ENCODE measurements at places on chromosomes 2 and 18.
A peak's percentile ranks its signal among the peaks of the same experiment; 100 is the strongest.

DNA sequence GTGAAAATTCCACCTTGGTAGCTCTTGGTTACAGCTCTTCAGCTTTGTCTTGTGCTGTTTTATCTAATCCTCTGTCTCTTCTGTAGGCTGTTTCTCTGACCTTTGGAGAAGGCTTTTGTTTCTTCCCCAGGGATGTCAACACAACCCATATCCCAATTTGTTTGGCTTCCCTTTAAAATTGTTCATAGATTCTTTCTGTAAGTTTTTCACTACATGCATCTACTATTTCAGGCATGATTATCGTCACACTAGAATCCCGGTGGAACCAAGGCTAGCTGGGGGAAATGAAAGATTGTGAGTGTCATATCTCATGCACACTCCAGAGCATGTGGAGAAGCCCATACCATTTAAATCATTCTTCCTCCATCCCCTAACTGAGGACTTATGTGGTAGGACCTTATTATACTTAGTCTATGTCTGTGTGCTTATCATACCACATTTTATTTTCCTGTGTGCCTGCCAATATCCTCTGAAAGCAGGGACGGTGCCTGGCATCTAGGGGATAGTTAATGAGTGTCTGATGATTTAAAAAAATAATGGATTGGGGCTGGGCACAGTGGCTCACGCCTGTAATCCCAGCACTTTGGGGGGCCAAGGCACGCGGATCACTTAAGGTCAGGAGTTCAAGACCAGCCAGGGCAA lies 59.9 kb downstream of the CRIM1 start:
- no peak overlapping the region for H3K27ac ChIP-seq
- DNase-seq, result no peak
- no peaks in the 10 kb centered on the region for H3K4me1 ChIP-seq
- H3K4me3 ChIP-seq, result no peak overlapping the region
- H3K36me3 ChIP-seq, result no peaks in the 10 kb centered on the region

DNA sequence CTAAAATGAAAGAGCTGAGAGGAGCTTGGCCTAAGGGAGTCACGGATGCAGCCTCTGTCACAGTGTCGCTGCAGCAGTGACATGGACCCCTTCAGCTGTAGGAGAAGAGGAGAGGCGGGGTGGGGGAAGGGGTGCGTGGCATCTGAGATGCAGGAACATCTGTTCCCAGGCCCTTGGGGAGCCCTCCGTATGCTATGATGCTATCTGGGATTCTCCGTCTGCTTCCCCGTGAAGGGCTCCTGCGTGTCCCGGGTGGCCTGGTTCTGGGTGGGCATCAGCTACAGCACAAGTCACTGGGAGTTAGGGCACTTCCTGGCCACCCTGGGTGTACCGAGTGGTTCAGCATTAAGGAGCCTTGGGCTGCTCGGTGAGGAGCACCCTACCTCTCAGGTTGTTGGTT lies 35.6 kb upstream of the B3GNT7 start:
- no peak overlapping the region for H3K27ac ChIP-seq
- no peak overlapping the region for H3K4me3 ChIP-seq
- DNase-seq, result no peak
- H3K4me1 ChIP-seq, result no peaks in the 10 kb centered on the region
- no peaks in the 10 kb centered on the region for H3K27me3 ChIP-seq
- H3K36me3 ChIP-seq, result no peaks in the 10 kb centered on the region

- H3K4me3 ChIP-seq, result no peak overlapping the region
- H3K27ac ChIP-seq, result no peak overlapping the region
These were observed 293.3 kb upstream of the TFPI start for GRCh38 chr2:187847245-187848208.

DNA sequence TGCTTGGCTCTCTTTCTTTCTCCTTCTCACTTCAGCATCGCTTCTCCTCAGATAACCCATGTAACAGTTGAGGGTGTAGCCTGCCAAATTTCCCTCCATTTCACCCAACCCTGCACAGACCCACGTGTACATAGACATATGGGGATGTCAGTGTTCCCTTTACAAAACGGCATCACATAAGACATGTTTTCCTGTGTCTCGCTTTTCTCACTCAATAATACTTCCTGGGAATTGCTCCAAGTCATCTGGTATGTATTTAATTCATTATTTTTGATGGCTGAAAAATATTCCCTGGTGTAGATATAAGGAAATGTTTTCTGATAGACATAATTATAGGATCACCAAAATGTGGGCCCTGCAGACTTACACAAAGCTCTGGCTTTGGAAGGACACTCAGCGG lies 176.8 kb downstream of the LOXHD1 start:
- peaks cover 4% of the 10 kb centered on the region for H3K27me3 ChIP-seq
- H3K4me1 ChIP-seq, result no peaks in the 10 kb centered on the region
- H3K27ac ChIP-seq, result no peak overlapping the region
- no peaks in the 10 kb centered on the region for H3K36me3 ChIP-seq
- H3K4me3 ChIP-seq, result no peak overlapping the region
- DNase-seq, result no peak

DNA sequence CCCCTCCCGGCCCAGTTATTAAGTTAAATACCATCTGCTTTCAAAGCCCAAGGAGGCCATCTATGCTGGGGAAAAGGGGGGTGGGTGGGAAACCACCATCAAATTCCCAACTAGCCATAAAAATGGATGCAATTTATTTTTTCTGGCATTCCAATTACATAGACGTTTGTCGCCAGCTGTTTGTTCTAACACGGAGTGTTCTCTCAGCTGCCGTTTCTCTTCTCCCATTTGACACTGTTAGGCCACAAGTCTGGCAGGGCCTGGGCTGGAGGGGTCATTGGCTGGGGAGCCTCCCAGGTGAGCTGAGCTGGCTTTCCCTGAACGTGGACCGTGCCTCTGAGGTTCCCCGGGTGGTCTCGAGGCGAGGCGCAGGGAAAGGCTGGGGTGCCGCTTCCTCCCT lies 16.6 kb downstream of the ATOH8 start:
- DNase-seq, result no peak
- no peak overlapping the region for H3K4me3 ChIP-seq

DNA sequence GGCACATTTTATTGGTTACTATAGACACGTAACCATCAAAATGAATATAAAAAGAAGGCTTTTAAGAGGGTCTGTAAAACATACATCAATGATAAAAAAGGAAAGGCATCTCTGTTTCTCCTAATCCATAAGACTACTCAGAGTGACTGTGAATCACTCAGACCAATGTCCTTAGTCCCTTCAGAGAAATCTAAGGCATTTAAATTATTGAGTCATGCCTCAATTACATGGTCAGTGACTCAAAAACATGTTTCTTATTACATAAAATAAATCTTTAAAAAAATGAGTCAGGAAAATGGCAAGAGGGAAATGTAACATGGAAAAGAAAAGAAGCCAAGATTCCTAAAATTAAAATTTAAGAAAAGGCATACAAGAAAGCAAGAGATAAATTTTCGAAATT lies 146.6 kb downstream of the ERBB4 start:
- no peak for DNase-seq
- no peaks in the 10 kb centered on the region for H3K27me3 ChIP-seq
- no peaks in the 10 kb centered on the region for H3K36me3 ChIP-seq
- no peak overlapping the region for H3K4me3 ChIP-seq

DNA sequence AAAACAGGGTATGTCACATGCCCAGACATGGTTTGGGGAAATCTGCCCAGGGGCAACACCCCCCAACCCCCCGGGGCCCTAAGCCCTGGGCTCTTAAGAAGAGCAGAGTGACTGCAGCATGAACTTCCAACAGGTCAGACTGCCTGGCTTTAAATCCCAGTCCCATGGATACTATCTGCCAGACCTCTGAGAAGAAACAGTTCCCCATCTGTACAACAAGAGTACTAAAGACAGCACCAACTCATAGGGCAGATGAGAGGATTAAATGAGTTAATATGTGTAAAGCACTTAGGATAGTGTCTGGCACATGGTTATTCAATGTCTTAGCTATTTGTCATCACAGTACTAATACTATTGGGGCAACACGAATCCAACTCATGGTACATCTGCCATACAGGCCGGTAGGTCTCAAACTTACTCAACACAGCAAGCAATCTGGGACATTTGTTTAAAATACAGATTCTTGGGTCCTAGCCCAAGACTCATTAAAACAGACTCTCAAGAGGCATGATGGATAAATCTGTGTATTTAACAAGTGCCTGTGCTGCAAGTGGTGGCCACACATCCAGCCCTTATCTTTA lies 23.4 kb downstream of the CDH2 start:
- no peaks in the 10 kb centered on the region for H3K36me3 ChIP-seq
- no peaks in the 10 kb centered on the region for H3K4me1 ChIP-seq
- H3K4me3 ChIP-seq, result no peak overlapping the region
- H3K27ac ChIP-seq, result no peak overlapping the region
- H3K27me3 ChIP-seq, result no peaks in the 10 kb centered on the region

GRCh38 chr18:79395761-79396404 lies at the start of gene NFATC1:
NFATC1 (plus strand) TSS chr18:79395930; CDS start chr18:79396225, 295 bp downstream.
- H3K27me3 ChIP-seq, result no peaks in the 10 kb centered on the region
- peak within 1 kb of the TSS; percentile 5 for H3K27ac ChIP-seq
- DNase-seq, result peak; percentile 53
- H3K36me3 ChIP-seq, result no peaks in the 10 kb centered on the region

DNA sequence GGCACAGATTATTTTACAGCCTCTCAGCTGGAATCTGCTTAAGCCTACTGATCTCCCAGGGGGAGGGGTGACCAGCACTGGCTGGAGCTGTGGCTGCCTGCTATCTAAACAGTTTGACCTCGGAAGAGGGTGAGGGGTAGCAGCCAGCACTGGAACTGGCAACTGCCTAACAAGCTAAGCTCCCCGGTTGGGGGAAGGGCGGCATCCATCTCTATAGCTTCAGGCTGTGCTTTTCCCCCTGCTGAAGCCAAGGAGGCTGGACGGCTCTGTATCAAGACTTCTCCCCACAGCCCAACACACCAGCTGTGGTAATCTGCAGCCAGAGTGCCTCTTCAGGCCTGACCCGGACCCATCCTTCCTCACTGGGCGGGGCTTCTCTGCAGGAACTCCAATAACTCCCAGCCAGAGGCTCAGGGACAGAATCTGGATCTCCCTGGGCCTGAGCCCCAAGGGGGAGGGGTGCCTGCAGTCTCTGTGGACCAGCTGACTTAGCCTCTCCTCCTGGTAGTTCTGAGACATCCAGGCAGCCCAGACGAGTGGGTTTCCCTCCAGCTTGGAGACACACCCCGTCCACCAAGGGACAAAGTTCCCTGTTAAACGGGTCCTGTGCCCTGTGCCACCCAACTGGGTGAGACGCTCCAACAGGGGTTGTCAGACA lies 560.2 kb downstream of the LRP1B start:
- no peak overlapping the region for H3K27ac ChIP-seq
- no peaks in the 10 kb centered on the region for H3K4me1 ChIP-seq
- no peak overlapping the region for H3K4me3 ChIP-seq
- H3K27me3 ChIP-seq, result no peaks in the 10 kb centered on the region

DNA sequence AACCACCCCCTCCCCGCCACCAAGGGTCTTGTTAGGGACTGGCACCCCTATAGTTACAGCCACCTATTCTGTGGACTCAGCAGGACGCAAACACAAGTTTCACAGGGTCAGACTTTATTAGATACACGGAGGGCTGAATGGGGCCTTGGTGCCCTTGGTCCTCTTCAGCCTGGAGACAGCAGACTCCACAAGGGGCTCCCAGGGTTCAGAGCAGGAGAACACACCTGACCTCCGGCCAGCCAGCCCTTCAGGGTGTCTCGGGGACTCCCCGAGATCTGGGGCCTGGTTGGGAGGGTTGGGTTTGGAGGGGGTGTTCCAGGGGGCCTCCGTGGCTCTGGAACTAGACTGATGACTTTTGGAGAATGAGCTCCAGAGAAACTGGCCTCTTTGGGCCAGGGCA lies 2.3 kb upstream of the PREB start:
- H3K36me3 ChIP-seq, result peaks cover 8% of the 10 kb centered on the region
- DNase-seq, result no peak
- H3K27me3 ChIP-seq, result no peaks in the 10 kb centered on the region
- H3K27ac ChIP-seq, result no peak overlapping the region
- H3K4me3 ChIP-seq, result no peak overlapping the region
- H3K4me1 ChIP-seq, result peaks cover 18% of the 10 kb centered on the region

GRCh38 chr2:10163498-10164486 lies 41.3 kb downstream of the RRM2 start:
- no peaks in the 10 kb centered on the region for H3K27me3 ChIP-seq
- H3K27ac ChIP-seq, result no peak overlapping the region
- H3K4me3 ChIP-seq, result no peak overlapping the region

GRCh38 chr18:48732767-48733424 lies 194.1 kb downstream of the CTIF start:
- no peaks in the 10 kb centered on the region for H3K36me3 ChIP-seq
- no peak overlapping the region for H3K4me3 ChIP-seq
- H3K27me3 ChIP-seq, result peaks cover 2% of the 10 kb centered on the region
- DNase-seq, result no peak
- no peak overlapping the region for H3K27ac ChIP-seq

GRCh38 chr2:168962636-168963035 lies 61.5 kb downstream of the G6PC2 start:
- H3K27me3 ChIP-seq, result peaks cover 3% of the 10 kb centered on the region
- H3K4me1 ChIP-seq, result peaks cover 3% of the 10 kb centered on the region

DNA sequence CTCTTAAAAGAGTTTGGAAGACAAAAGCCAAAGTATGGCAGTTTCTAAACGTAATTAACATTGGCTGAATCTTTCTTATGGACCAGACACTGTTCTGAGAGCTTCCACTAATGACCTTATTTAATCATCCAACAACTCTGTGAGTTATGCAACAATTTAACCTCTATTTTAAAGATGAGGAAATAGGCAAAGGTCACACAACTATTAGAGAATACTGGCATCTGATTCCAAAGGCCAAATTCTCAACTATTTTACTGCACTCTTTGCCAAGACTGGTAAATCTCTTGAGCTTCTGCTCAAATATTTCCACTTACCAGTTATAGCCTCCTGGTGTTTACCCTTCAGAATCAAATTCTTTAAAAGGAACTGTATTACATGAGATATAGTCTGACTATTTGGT lies 42.1 kb upstream of the ERMN start:
- DNase-seq, result no peak
- no peaks in the 10 kb centered on the region for H3K36me3 ChIP-seq
- no peak overlapping the region for H3K27ac ChIP-seq
- H3K27me3 ChIP-seq, result no peaks in the 10 kb centered on the region

DNA sequence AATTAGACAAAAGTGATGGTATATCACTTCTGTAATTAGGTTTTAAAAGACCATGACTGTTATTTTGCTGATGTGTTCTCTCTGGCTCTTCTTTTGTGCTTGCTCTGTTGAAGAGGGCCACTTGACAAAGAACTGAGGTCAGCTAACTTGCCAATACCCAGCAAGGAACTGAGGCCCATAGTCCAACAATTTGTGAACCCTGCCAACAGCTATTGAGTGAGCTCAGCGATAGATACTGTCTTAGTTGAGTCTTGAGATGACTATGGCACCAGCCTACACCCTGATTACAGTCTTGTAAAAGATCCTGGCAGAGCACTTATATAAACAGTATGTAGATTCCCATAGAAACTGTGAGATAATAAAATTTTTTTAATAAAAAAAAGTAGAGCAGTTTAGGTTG lies 103.0 kb downstream of the BMPR2 start:
- H3K4me1 ChIP-seq, result peaks cover 4% of the 10 kb centered on the region
- H3K27me3 ChIP-seq, result no peaks in the 10 kb centered on the region
- H3K27ac ChIP-seq, result no peak overlapping the region
- no peaks in the 10 kb centered on the region for H3K36me3 ChIP-seq
- DNase-seq, result no peak

GRCh38 chr18:73120626-73121025 lies 252.8 kb upstream of the NETO1 start:
- no peak overlapping the region for H3K27ac ChIP-seq
- no peak overlapping the region for H3K4me3 ChIP-seq
- no peak for DNase-seq
- no peaks in the 10 kb centered on the region for H3K36me3 ChIP-seq
- H3K27me3 ChIP-seq, result no peaks in the 10 kb centered on the region

GRCh38 chr2:55879976-55880375 lies 43.6 kb downstream of the EFEMP1 start:
- no peak for DNase-seq
- no peak overlapping the region for H3K27ac ChIP-seq
- no peaks in the 10 kb centered on the region for H3K27me3 ChIP-seq
- H3K36me3 ChIP-seq, result no peaks in the 10 kb centered on the region

Data from CD4-positive, CD25-positive, alpha-beta regulatory T cell (primary cell).